Stimulated activated CD4-positive, alpha-beta T cell treated with anti-CD3 and anti-CD28 coated beads, Interleukin-4, amount 100 ng/mL, for 48 hours (primary cell): ENCODE measurements at places on chromosomes 1 and 21.

DNA sequence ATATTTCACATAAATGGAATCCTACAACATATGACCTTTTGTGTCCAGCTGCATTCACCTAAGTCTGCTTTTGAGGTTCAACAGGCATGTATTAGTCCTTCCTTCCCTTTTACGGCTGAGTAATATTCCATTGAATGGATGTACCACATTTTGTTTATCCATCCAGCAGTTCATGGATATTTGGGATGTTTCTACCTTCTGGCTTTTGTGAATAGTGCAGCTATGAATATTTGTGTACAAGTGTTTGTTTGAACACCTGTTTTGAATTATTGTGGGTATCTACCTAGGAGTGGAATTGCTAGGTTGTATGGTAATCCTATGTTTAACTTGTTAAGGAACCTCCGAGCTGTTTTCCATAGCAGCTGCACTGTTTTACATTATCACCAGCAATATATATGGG, 62.3 kb upstream of the DESI2 start:
- no peak for DNase-seq

DNA sequence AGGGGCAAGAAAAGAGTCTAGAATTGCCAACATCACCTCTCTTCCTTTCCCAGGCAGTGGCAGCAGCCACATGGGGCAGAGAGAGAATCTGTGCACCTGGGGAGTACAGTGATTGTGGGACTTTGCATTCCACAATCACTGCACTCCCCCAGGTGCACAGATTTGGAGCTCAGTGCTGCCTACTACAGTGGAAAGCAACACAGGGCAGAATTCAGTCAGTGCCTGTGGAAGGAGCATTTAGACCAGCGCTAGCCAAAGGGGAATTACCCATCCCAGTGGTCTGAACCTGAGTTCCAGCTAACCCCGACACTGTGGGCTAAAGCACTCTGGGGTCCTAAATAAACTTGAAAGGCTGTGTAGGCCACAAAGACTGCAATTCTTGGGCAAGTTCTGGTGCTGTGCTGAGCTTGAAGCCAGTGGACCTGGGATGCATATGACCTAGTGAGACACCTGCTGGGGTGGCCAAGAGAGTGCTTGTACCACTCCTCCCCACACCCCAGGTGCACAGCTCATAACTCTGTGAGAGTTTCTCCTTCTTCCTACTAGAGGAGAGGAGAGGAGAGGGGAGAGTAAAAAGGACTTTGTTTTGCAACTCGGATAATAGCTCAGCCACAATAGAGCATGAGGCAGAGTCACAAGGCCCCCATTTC, 50.3 kb downstream of the NUP210L start:
- no peak for DNase-seq

DNA sequence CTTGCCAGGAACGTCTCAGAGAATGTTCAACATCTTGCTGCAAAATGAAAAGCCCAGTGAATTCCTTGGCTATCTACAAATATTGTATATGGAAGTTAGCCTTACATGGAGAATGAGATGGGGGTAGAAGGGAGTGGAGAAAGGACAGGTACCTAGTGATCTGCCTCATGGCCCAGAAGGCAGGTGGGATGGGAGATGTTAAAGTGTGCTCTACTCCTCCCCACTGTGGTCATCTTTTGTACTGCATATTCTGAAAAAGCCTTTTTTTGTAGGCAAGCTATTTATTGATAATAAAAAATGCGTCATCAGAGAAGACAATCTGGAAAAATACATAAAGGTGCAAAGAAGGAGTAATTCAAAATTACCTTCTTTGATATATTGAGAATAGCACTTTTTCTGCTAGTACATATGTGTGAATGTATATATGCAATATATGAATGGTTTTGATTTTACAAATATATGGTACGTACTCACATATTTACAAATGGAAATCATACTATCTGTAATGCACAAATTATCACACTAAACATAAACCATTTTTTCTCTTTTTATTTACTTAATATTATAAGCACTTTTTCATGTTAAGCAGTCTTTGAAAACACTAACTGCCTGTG, 19.1 kb upstream of the SLC5A9 start:
- DNase-seq = no peak

- peak; percentile 28 for DNase-seq
These were observed at the start of gene GREM2 for GRCh38 chr1:240611619-240612480. TSS of gene GREM2 (minus strand) at chr1:240612155. CDS start at chr1:240493475, 118,680 bp downstream.

- DNase-seq = no peak
These were observed 130.1 kb downstream of the ADAMTS1 start for GRCh38 chr21:26715116-26715515.

DNA sequence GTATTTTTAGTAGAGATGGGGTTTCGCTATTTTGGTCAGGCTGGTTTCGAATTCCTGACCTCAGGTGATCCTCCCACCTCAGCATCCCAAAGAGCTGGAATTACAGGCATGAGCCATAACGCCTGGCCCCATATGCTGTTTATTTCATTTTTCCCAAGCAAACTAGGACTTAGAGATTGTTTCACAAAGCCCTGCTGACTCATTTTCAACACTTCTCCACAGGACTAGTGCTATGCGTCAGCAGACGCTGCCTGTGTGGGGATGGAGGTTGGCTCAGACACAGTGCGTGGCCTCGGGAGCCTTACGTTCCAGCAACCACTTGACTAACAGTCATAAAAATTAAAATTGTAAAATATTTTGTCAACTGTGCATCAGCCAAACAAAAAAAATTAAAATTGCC, 22.7 kb downstream of the PKNOX1 start:
- no peak for DNase-seq

GRCh38 chr1:92030656-92031107, 897 bp downstream of the EPHX4 start:
- no peak for DNase-seq

GRCh38 chr1:199978408-199978940, 49.0 kb upstream of the NR5A2 start:
- DNase-seq = no peak

- DNase-seq = no peak
These were observed 78.9 kb downstream of the RHOU start for GRCh38 chr1:228814176-228814575.

GRCh38 chr21:36654324-36654723, 44.6 kb upstream of the SIM2 start:
- no peak for DNase-seq

- no peak for DNase-seq
These were observed 109.8 kb downstream of the ACBD6 start for GRCh38 chr1:180392427-180393145.

DNA sequence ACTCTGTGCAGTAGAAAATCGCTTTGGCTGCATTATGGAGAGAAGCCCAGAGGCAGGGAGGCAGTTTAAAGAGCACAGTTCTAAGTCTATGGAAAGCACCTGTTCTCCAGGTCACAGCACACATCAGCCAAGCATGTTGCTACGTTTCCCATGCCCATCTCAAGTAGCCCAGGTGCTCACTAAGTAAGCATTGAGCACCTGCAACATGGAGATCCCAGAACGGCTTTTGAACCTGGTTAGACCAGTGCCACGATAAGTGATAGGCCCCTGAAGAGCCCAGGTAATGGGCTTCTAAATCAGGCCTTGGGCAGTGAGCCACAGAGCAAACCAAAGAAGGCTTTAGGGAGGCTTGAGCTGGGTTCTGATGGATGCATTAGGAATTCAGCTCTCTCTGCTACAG, 186.2 kb downstream of the C1orf94 start:
- no peak for DNase-seq

DNA sequence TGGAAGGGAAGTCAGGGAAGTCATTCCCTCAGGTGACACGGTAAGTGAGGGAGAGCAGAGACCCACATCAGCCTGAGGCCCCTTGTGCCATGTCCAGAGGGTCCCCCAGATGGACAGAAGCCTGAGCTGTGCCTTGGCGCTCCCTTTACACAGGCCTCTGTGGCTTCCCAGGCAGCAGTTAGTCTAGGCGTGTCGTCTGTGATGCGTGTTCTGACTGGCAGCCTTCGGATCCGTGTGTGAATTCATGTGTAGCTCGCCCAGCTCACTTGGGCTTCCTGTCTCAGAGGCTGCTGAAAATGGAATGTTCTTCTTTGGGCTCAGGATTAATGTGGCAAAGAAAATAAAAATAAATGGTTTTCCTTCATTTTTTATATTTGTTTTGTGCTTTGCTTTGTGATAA, 28.3 kb downstream of the PRMT2 start:
- no peak for DNase-seq

- DNase-seq = no peak
These were observed 15.7 kb upstream of the EPHA2 start for GRCh38 chr1:16171314-16172151.

DNA sequence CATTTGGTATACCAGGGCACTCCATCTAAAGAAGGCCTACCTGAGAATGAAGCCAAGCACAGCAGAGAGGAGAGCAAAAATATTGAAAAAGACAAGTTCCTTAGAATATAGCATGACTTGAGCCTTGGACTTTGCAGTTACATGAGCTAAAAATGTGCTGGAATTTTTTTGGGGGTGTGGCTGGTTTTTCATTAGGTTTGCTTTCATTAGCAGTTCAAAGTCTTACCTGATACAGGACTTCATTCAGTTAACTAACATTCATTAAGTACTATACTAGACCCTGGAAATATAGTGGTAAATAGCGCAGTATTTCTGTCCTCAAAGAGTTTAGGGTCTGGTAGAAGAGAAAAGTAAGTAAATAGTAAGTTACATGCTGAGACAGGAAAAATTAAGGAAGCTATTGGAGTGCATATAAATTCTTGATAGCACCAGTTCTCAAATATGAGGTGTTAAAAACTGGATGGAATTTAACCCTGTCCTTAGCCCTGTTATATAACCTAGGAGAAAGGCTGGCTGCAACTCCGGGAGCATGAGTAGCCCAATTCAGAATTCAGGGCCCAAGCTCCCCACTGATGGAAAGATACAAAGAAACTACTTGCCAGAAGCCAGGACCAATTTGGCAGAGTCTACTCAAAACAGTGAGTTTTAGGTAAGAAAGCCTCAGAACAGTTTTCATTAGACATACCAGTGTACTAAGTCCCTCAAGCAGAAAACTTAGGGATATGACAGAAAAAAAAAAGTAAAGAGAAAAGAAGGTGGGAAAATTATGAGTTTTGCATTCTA, 3.1 kb upstream of the DOCK7 start:
- no peak for DNase-seq

DNA sequence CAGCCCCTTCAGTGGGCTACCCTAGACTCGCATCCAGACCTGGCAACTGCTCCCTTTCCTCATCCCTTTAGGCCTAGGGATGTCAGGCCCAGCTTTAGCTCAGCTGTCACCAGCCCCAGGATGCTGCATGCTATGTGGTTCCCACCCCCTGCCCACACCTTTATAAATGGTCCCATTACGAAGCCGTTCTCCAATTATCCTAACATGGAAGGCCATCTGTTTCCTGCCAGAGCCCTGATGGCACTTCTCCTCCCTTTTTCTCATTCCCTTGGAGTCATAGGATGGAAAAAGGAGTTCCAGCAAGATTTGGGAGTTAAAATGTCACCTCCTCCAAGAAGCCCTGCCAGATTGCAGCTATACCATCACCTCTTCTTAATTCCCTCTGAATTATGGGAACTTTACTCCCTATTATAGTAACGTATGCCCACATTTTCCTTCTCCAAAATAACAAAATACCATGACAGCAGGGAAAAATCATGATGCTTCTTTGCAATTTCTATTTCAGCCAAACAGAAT, 205.0 kb upstream of the GRIK3 start:
- no peak for DNase-seq

GRCh38 chr1:62476525-62477219, 39.8 kb downstream of the USP1 start:
- no peak for DNase-seq

- DNase-seq = no peak
These were observed 95.8 kb downstream of the CRB1 start for GRCh38 chr1:197363855-197364254.

- no peak for DNase-seq
These were observed 23.6 kb downstream of the TGFB2 start for GRCh38 chr1:218368686-218369085.

DNA sequence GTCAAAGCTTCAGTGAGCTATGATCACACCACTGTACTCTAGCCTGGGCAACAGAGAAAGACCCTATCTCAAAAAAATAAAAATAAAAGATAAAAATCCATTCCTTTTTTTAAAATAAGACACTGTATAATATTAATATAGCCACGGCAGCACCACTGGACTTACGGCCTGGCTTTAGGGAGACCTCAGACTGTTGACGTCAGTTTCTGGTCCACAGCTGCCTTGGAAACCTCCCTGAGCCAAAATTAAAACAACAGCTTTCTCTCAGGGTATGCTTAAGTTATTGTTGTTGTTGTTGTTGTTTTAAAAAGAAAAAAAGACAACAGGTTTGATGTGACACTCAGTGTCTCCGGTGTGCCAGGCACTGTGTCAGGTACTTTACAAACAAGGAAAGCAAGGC, 42.0 kb downstream of the CAPZB start:
- no peak for DNase-seq

GRCh38 chr1:212777151-212777550, 14.4 kb downstream of the NSL1 start:
- DNase-seq = no peak

- no peak for DNase-seq
These were observed 37.2 kb downstream of the LRRC8C start for GRCh38 chr1:89670163-89670562.
